ENCODE measurements at places on chromosomes 1 and 21.

DNA sequence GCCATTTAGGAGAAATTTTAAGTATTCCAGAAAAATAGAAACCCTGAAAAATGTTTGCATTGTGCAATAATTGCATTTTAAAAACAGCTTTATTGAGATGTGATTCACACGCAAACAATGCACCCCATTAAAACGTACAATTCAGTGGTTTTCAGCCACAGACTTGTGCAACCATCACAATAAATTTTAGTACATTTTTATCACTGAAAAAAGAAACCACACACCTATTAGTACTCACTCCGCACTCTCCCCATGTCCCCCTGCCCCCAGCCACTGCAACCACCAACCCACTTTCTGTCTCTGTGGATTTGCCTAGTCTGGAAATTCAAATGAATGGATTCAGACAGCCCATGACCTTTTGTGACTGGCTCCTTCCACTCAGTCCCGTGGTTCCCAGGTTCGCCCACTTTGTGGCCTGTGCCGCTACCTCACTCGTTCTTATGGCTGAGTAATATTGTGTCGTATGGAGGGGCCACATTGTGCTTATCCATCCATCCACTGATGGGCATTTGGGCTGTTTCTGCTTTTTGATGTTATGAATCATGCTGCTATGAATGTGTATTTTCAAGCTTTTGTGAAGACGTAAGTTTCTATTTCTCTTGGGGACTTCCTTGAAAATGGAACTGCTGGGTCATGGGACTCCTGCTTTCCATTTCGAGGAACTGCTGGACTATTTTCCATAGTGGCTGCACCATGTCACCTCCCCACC lies 147.7 kb upstream of the ARHGEF16 start:
- no peak for DNase-seq

DNA sequence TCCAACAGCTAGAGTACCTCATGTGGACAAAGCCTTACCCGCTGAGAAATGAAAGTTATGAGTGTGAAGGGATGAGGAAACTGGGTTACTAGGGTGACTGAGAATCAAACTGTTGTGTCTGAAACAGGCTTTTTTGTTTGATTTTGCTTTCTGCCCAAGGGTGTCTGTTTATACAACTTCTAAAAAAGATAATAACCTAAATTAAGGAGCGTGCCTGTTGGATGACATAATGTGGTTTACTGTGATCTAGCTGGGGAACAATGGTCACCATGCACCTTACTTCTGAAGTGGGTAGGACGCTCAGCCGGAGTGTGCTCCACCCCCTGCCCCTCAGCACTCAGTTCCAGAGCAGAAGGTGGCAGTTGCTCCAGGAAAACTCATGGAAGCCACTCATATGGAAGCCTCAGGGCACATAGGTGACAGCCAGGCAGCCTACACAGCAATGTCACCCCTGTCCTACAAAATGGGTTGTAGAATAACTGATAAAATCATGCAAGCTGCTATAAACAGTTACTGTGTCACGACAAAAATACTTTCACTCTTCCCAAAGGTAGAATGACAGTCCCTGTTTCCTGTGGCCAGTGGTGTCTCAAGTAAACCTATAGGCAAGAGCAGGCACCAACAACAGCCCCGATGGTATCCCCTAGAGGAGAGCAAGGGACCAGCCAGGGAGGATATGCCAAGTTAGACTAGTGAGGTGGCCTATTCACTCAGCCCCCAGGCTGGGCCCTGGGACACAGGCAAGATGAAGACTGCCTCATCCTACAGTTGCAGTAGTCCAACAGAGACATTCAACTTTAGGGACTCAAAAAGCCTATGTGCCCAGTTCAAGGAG lies 29.3 kb downstream of the SIPA1L2 start:
- DNase-seq = no peak

- DNase-seq = no peak
Observed at GRCh38 chr1:28392027-28392652, 22.6 kb downstream of the PHACTR4 start.

DNA sequence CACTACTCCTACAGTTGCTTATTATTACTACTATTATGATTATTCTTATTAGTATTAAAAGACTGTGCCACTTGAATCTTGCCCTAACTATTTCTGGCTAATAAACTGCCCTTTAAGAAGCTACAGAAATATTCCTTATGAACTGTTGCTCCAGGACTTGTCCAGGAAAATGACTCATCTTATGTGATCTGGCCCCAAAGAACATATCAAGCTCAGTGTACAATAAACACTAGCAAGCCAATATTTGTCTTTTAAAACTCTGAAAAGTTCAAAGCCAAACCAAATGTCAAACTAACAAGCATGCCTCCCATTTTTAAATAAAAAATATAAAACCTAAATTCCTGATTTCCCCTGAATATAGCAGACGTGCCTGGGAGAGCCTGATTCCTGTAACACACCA lies 88.7 kb upstream of the SIM2 start:
- no peak for DNase-seq

GRCh38 chr1:163320891-163321290 lies 863 bp upstream of the NUF2 start:
- DNase-seq = no peak

DNA sequence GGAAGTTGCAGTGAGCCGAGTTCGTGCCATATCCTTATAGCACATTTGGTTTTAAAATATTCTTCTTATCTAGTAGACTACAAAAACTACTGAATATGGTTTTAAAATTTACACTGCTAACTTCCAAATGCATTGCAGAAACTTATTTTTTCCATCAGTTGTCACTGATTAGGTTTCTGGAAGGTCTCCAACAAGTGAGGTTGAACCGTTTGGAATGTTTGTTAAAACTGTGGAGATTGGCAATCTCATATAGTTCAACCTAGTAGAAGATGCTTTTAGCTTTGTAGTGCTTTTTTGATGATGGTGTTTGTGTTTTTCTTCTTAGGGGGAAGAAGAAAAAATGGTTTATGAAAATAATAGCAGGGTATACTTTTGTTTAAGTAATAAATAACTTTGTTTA lies 12.9 kb downstream of the CENPF start:
- no peak for DNase-seq

GRCh38 chr1:17688217-17688810 lies 66.8 kb upstream of the ACTL8 start:
- DNase-seq = no peak

Data from stimulated activated CD8-positive, alpha-beta memory T cell treated with anti-CD3 and anti-CD28 coated beads, Interleukin-15, amount 100 ng/mL, for 1 hour (primary cell).